Vagina (tissue), 2 donors: ENCODE measurements at places on chromosomes 2 and 18.

DNA sequence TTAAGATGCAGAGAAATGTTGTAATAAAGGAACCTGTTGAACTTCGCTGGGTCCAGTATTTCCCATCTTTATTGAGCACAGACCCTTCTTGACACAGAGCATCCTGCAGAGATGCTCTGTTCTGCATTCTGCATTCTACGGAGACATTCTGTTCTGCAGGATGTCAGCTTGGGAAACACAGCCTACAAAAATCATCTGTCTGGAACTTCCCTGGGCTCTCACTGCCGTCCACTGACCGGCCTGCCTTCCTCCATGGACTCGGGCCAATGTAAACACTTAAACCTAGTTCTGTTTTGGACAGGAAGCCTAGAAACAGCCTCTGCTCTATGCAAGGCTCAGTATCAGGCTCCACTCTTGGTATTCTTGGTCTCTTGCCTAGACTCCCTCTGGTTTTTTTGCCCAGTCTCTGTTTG, 90.0 kb upstream of the PPP1CB start:
- peak; percentile 95 for DNase-seq

- no peak for DNase-seq
Measured at GRCh38 chr18:49980896-49981295, 167.6 kb upstream of the ACAA2 start.

DNA sequence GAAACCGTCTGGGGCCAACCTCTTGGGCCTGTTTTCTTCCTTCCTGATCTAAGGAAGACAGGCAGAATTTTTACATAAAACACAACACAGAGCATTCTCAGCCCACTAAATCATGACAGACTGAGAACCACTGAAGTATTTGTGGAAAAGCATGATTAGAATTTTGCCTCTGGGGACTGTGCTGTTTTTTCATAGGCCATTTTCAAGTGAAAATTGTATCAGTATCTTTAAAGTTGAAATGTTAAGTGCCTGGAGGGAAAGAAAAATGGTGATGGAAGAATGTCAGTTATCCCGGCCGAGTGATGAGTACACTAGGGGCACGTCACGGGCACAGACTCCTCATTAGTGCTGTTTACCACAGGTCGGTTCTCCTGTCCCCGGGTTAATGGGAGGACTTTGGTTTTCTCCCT, 36.9 kb downstream of the EHD3 start:
- DNase-seq, result no peak

GRCh38 chr2:128601298-128602037, 282.8 kb upstream of the HS6ST1 start:
- no peak for DNase-seq

- no peak for DNase-seq
Measured at GRCh38 chr2:165791421-165792103, 2.5 kb downstream of the GALNT3 start.

GRCh38 chr2:161415987-161416707, at the start of gene TBR1:
TBR1 (plus strand) TSS chr2:161416297; CDS start chr2:161416411, 114 bp downstream.
- no peak for DNase-seq

- no peak for DNase-seq
Measured at GRCh38 chr2:39550701-39551285, 113.7 kb upstream of the MAP4K3 start.

DNA sequence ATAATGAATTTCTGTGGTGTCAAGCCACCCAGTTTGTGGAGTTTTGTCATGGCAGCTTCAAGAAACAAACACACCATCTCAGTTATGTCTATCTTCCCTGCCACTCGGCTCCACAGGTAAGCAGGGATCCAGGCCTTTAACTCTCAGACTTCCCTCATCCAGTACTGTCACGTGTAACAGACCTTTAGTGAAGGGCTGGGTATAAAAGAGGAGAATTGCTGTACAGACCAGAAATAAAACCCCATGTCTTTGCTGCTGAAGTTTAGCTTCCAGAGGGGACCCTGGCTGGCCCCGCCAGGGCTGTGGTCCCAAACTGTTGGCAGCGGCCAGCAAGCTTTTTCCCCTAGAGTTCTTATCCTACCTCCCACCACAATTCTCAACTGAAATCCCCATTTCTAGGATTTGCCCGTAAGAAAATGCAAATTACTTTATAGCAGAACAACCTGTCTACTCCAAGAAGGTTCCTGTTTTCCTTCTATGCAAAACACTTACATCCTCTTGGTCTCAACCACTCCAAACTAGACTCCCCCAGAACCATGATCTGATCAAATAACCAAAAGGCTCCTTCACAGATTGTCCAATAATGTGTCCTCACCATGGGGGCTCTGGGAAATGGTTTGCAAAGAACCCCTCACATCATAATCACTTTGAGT, 438.0 kb upstream of the ID2 start:
- DNase-seq, result peak; percentile 29

GRCh38 chr2:217951091-217951490, 51.7 kb downstream of the TNS1 start:
- no peak for DNase-seq

DNA sequence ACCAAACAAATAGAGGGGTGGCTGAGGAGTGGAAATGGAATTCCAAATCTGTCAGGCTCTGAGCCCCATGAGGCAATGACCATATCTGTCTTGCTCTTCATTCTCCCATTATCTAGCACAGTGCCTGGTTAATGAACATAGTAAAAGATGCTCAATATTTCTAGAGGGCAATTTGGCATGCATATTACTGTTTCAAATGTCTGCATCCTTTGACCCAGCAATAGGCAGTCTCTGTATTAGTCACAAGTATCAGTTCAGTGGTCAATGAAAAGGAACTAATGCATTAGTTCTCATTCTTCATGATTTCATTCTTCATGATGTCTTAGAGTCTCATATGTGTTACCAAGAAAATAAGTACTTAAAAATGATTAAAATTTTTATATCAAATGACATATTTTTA, 28.4 kb upstream of the MALL start:
- DNase-seq, result no peak
